ENCODE measurements at places on chromosomes 2 and 18.
A peak's percentile ranks its signal among the peaks of the same experiment; 100 is the strongest.

DNA sequence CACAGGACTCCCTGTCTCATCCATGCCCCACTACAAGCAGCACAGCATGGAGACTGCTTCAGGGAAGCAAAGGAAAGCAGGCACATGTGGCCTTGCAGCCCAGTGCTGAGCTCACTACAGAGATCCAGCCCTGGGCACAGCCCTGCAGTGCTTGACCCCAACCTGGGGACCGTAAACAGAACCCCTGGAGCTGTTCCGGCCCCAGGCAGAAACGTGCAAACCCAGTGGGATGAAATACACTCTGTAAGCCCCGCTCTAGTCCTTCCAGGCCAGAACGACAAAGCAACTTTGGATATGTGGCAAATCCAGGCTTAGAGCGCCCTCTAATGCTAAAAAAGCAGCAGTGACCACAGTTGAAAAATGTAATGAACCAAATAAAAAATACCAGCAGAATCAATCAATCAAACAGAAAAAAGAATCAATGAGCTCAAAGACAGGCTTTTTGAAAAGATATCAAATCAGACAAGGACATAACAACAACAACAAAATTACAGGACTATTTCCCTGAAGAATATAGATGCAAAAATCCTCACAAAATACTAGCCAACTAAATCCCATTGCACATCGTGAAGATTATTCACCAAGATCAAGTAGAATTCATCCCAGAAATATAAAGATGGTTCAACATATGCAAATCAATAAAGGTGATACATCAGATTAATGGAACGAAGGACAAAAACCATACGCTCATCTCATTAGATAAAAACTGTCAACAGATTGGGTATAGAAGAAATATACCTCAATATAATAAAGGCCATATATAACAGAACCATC, 45.6 kb downstream of the ZNF519 start:
- peak; percentile 4 for DNase-seq

DNA sequence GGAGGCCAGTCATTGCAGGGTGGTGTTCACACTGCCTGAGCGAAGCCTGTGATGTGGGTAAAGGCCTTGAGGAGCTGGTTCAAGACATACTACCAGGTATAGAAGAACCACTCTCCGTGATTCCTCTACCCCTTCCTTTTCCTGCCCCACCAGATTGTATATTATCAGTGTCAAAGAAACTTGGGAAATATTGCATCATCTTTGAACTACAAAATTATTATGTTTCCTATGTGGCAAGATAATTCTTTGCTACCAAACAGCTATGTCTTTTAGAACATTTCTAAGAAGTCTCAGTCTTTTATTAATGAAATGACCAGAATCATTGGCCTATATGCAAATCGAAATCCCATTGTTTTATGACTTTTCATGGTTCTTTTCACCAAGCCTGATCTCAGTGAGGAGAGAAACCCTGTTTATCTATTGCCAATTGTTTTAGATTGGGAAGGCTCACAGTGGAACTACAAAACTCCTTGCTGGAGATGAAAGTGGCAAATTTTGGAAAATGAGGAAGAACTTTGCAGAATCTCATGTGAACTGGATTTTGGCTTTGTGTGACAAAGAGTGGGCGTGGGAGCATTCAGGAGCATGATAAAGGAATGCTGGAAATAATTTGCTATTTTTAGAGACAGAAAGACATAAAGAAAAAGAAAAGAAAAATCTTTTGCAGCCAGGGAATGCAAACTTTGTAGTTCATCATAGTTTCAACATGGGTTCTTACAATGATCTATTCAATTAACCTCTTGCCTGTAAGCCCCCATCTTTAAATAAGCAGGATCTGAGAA, 286.9 kb downstream of the INSIG2 start:
- DNase-seq: no peak

- DNase-seq: peak; percentile 3
Measured at GRCh38 chr2:161946489-161947107, 127.4 kb downstream of the DPP4 start.

GRCh38 chr2:64992990-64993389, 3.8 kb downstream of the SLC1A4 start:
- no peak for DNase-seq

- DNase-seq: no peak
Measured at GRCh38 chr2:152342259-152343046, 7.5 kb downstream of the FMNL2 start.

- no peak for DNase-seq
Measured at GRCh38 chr18:44590956-44591670, 89.6 kb upstream of the SETBP1 start.

DNA sequence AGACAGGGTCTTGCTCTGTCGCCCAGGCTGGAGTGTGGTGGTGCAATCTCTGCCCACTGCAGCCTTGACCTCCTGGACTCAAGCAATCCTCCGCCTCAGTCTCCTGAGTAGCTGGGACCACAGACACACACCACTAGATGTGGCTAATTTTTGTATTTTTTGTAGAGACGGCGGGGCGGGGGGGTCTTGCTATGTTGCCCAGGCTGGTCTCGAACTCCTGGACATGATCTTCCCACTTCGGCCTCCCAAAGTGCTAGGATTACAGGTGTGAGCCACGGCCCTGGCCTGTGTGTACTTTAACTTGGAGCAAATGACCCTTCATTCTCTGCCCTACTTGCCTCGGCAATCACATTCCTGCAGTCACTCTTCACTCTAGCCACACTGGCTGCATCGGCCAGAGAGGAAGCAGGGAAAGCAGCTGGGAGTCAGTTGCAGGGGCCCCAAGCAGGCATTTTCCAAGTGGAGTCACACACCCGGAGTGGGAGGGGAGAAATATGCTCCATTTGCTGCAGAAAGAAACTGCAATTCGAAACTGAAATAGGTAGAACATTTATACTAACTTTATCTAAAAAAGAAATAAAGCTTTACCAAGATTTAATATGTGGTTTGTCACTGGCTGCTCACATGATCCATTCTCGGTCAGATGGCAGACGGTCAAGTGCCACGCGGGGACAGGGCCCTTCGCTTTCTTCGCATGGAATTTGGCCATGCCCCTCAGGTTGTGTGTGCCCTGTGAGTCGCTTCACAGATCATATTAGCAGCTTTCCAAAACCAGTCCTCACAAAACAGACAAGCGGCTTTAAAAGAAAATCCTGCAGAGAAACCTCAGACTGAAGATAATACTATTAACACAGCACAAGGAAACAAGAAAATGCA, 37.1 kb downstream of the FAM161A start:
- DNase-seq: no peak

GRCh38 chr2:49251766-49252165, 97.5 kb upstream of the FSHR start:
- DNase-seq: no peak

GRCh38 chr2:20838016-20838415, 15.1 kb upstream of the LDAH start:
- DNase-seq: no peak

DNA sequence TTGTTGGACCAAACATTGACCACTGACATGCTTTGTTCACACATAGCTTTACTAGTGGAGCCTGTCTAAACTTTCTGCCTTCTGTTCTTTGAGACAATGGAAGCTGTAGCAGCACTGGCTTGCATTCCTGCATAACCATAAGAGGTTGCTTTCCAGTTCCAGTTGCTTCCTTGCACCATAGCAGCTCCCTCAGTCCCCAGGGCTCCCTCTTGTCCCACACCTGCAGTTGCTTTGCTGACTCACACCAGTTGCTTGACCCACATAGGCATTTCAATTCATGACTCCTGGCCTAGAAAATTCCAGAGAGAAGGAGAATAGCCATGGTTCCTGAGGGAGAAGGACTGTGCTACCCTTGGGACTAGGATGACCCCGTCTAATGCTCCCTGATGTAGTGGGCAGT, 20.9 kb downstream of the SGPP2 start:
- no peak for DNase-seq

DNA sequence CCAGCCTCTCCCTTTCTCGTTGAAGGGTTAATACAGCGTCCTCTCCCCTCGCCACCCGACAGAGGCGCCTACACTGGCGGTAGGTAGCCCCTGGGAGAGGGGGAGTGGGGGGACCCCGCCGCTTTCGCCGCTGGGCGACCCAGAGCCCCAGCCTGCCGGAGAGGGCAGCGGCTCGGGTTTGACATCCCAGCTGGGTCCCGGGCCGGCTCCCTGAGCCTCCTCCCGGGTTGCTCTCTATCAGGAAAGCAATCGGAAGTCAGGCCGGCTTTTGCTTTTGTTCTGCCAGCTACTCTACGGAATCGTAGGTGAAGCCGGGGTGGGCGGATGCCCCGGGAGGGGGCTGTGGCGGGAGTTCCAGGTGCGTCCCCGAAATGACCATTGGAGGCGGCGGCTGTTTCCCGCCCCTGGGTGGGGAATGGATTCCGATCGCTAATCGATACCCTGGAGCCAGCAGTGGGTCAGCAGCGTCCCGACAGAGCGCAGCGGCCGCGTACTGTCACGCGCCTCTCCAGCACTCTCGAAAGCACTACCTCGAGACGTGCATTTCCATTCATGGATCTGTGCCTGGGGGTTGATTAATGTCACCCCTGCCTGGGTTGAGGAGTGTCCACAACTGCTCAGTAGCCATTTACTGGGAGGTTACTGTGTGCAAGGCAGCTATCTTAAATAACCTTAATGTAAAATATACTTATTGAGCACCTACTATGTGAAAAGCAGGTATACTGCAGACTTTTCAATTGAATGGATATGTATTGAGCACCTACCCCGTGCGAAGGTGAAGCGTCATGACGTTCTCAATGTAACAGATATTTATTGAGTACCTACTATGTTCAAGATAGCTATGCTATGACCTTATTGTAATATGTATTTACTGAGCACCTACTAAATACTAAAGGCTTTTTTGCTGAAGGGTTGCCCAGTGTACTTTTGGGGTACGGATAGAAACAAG, 1.1 kb downstream of the MAPK4 start:
- no peak for DNase-seq

GRCh38 chr2:160331258-160332025, 131.4 kb upstream of the ITGB6 start:
- no peak for DNase-seq

GRCh38 chr2:237583385-237584295, 6.9 kb downstream of the RAB17 start:
- DNase-seq: no peak

- DNase-seq: no peak
Measured at GRCh38 chr2:6992794-6993228, 75.6 kb downstream of the RNF144A start.

DNA sequence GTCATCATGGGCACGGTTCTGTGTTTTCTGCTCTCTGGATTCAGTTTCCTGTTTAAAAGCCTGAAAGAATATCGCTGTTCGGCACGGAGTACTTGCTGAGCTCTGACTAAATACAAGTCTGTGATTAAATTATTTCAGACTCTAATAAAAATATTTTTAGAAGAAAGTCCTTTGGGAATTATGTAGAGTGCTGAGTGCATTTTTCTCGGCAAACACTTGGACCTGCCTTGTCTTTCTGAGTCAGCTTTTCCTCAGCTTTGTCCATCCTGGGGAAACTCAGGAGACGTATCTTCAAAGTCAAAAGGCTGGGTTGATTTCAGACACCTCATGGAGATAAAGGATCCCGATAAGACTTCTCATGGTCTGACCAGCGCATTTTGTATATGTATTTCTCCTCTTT, 45.9 kb downstream of the IL1R2 start:
- no peak for DNase-seq

- DNase-seq: no peak
Measured at GRCh38 chr2:143734507-143734906, 605.3 kb downstream of the ARHGAP15 start.

DNA sequence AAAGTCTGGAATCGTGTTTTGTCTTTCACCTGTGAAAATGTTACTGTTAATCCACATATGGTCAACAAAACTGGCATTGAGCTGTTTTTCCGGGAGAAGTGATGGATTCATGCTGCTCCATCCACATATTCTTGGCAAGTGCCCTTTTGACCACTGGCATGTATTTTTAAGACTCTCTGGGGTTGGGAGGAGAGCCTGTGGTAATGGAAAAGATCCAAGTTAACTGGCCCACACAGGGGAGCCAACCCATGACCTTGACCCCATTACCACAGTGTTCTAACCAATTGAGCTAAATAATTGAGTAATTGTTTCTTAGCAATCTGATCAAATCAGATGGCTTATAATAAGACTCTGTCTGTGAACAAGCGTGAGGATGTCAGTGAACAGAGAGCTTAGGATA, 296.2 kb upstream of the NRP2 start:
- DNase-seq: peak; percentile 54

- no peak for DNase-seq
Measured at GRCh38 chr2:200567932-200568331, 17.9 kb upstream of the AOX1 start.
